ENCODE measurements at places on chromosomes 4 and X.

GRCh38 chr4:41525129-41525528 lies 12.8 kb upstream of the LIMCH1 start:
- no peak for DNase-seq

DNA sequence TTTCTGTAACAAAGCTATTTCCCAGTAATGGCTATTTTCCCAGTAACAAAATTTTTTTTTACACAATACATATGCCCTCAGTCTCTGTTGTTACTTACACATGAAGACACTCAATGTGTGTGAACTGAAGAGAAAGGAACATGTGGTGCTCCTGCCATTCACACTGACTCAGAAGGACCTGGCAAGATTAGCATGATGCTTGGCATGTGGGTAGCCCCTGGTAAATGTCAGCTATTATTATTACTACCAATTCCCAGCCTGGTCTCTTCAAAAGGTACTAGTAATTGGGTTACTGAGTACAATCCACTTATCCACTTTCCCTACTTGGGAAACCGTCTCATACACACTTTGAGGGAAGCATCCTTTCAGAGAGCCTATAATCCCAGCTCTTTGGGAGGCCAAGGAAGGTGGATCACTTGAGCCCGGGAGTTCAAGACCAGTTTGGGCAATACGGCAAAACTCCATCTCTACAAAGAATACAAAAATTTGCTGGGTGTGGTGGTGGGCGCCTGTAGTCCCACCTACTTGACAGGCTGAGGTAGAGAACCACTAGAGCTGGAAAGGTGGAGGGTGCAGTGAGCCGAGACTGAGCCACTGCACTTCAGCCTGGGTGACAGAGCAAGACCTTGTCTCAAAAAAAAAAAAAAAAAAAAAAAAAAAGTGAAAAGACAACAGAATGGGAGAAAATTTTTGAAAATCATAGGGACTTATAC lies 14.6 kb downstream of the RBBP7 start:
- no peak for DNase-seq

DNA sequence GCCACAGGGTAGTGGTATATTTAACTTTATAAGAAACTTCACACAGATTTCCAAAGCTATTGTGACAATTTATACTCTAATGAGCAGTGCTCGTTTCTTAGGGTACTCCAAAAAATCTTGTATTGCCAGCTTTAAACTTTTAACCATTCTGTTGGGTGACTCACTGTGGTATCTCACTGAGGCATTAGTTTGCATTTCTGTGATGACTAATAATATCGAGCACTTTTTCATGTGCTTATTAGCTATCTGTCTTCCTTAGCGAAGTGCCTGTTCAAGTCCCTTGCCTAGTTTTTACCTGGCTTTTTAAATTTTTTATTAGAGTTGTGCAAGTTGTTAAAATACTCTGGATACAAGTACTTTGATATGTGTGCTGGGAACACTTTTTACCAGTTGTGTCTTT lies 5.5 kb downstream of the PNMA3 start:
- DNase-seq = no peak

GRCh38 chr4:33091961-33092360 lies 2371.8 kb downstream of the PCDH7 start:
- no peak for DNase-seq

- DNase-seq = no peak
Measured at GRCh38 chr4:169159624-169160171, 111.1 kb downstream of the SH3RF1 start.
